ENCODE measurements at places on chromosomes 7 and 10. TPM values are rescaled to one million over a fixed set of nuclear protein-coding genes. Genes with fewer than 3 reads are reported as not detected.

DNA sequence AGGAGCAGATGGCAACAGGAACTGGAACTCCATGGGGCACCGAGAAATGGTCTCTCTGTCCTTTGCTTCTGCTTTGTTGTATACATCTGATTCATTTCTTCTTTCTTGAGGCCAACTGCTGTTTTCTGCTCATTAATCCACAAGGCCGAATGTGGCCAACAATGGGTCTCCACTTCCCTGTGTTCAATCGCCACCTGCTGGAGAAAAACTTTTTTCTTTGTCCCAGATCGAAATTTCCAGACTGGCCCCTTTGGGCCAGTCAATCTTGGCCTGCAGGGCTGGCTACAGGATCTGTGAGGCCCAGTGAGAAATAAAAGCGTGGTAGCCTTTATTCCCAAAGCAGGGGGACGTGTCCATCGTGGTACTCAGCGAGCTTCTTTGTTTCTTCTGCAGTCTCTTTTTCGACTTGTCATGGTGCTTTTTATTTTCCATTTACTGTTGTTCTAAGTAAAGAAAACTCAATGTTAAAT, 58.8 kb downstream of the PARP12 start:
- DNase-seq, result no peak

DNA sequence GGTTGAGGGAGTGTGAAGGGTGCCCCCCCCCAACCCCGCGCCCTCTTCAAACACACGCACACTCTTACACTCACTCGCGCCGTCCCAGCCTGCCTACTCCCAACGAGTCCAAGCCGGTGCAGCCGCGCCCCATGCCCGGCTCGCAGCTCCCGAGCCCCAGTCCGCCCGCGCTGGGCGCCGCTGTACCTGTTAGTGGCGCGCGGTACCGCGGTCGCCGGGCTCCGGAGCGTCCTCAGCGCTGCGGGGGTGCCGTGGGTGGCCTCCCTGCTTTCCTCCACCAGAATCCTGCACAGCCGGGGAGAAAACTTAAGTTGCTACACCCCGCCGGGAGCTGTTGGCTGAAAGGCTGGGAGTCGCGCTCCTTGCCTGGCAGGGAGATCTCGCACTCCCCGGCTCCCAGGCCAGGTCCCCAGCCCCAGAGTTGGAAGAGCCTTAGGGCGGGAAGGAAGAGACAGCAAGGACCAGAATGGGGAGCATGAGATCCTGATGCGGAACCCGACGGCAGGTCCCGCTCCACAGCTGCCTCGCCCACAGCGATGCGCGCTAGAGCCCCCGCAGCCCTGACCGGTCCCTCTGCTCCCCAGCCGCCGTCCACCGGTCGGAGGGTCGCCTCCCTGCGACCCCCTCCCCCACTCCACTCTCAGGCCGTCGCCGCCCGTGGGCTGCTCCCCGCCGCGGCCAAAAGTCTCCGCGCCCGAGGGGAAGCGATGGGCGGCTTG, 863 bp downstream of the ST8SIA6 start:
- DNase-seq, result peak; percentile 35

MRC1 gene
- total RNA-seq, result 84.9 TPM

GRCh38 chr7:143504937-143505297, 27.2 kb downstream of the TAS2R41 start:
- no peak for DNase-seq

- DNase-seq, result no peak
Observed at GRCh38 chr7:138169441-138169851, 93.2 kb downstream of the AKR1D1 start.

DNA sequence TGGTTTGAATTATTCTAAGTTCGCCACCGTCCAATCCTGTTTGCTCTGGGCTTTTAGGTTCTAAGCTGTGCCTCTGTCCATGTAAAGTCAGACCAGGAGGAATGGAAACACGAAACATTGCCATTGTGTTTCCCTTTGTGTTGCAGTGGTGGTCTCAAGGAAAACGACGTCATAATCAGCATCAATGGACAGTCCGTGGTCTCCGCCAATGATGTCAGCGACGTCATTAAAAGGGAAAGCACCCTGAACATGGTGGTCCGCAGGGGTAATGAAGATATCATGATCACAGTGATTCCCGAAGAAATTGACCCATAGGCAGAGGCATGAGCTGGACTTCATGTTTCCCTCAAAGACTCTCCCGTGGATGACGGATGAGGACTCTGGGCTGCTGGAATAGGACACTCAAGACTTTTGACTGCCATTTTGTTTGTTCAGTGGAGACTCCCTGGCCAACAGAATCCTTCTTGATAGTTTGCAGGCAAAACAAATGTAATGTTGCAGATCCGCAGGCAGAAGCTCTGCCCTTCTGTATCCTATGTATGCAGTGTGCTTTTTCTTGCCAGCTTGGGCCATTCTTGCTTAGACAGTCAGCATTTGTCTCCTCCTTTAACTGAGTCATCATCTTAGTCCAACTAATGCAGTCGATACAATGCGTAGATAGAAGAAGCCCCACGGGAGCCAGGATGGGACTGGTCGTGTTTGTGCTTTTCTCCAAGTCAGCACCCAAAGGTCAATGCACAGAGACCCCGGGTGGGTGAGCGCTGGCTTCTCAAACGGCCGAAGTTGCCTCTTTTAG, 46.3 kb upstream of the DMBT1 start:
- no peak for DNase-seq

GRCh38 chr7:74217455-74218342, 7.9 kb downstream of the LAT2 start:
- no peak for DNase-seq

CDK14 gene
- total RNA-seq, result 43.2 TPM

LIPM gene
- not detected for total RNA-seq

DNA sequence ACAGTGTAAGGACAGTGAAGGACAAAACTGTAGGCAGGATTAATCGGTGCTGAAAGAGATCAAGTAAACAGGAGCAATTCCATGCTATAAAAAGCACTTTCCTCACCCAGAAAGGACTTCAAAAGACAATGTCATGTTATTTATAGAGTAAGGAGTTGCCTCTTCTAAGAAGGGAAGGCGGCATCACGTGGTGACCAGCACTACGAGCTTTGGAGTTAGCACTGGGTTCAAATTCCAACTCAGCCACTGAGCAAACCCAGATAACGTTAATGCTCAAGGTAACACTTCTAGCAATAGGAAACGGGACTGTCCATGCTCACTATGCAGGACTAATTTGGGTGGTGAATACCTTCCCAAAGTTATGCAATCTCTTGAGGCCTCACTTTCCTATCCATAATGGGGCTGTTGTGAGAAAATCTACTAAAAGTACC, 715 bp upstream of the PANK1 start:
- DNase-seq, result no peak

HGF gene
- total RNA-seq, result 8.2 TPM

CC2D2B gene
- total RNA-seq, result 2.2 TPM

DPYSL4 gene
- total RNA-seq, result 0.79 TPM

MOGAT3 gene
- not detected for total RNA-seq

LBX1 gene
- total RNA-seq, result not detected

GRCh38 chr10:31808258-31809218, 120.1 kb downstream of the ARHGAP12 start:
- no peak for DNase-seq

DNA sequence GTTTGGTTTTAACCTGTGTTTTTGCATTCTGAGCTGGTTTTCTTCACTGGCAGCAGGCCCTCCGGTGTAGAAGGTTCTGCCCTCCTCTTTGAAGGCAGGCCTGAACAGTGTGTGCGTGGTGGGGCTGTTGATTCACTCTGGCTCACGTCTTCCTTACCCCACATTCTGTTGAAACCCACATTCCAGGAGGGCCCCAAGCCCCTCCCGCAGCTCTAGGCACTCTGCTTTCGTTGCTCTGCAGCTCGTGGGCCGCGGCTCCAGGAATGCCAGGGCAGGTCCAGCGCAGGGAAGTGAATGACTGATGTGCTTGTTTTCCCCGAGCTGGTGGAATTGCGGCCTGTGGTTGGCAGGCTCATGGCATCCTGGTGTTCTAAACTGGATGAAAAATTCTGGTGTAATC, 49.0 kb downstream of the HTRA1 start:
- peak; percentile 68 for DNase-seq

- no peak for DNase-seq
Observed at GRCh38 chr10:125824736-125825135, 1.4 kb downstream of the BCCIP start.

GRCh38 chr10:113665806-113666354, 2.0 kb upstream of the NRAP start:
- no peak for DNase-seq

GRCh38 chr7:95199779-95200558, 124.4 kb downstream of the PON1 start:
- peak; percentile 29 for DNase-seq

PWWP2B gene
- 32.1 TPM for total RNA-seq

Data from upper lobe of left lung (tissue), 6 donors.